ENCODE measurements at places on chromosomes 11 and 22.

DNA sequence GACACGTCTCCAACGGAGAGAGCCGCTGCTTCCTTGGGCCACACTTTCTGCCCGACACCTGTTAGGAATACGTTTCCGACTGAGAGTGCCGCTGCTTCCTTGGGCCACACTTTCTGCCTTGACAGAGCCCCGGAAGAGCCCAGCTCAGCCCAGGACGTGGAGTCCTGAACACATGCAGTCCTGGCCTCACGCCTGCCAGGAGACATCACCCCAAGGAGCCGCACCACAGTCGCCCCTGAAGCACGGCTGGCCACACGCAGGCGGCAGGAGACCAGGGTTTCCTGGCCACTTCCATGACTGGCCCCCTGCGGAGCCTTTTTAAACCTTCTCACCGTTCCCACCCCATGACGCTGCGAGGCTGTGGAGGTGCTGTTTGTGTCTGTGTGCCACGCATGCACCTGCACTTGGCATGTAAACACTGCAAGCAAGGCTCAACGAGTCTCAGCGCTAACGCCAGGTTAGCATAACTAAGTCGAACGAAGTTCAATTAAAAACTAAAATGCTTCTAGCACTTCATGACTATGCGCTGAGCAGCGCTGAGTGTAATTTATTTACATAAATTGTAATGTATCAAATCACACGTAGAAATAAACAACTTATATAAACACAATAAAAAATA, 8.8 kb downstream of the TOLLIP start:
- no peak for DNase-seq

GRCh38 chr11:108131993-108132392, 10.6 kb downstream of the ACAT1 start:
- DNase-seq, result no peak

DNA sequence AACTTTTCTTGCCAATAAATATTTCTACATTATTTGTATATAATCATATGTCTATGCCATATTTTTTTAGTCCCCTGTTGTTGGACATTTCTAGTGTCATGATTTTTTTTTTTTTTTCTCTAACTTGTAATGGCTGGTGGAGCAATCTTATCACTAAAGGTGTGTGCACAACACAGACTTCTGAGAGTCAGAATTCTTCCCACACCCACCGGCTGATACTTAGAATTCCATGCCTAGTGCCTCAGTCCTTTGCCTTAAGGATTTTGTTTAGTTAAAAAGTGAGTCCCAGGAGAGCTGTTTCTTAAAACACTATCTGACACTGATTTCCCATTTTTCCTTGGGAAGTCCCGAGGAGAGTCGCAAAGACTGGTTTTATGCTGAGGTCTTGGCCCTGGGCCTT, 87.7 kb upstream of the BARX2 start:
- no peak for DNase-seq

- DNase-seq, result no peak
Observed at GRCh38 chr11:7138051-7138450, 49.3 kb downstream of the RBMXL2 start.

DNA sequence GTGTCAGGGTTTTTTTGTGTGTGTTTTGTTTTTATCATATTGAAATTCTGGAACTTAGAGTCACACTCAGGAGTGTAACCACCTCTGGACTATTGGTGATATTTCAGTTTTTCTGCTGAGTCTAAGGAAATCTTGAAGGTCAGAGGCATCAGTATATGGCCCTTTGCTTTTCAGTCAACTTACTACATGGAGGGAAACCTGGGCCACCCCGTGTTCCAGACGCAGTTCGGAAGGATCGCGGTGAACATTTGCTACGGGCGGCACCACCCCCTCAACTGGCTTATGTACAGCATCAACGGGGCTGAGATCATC, 19.9 kb downstream of the UPB1 start:
- DNase-seq, result no peak

- DNase-seq, result no peak
Observed at GRCh38 chr22:17980638-17981051, 43.7 kb downstream of the MICAL3 start.

DNA sequence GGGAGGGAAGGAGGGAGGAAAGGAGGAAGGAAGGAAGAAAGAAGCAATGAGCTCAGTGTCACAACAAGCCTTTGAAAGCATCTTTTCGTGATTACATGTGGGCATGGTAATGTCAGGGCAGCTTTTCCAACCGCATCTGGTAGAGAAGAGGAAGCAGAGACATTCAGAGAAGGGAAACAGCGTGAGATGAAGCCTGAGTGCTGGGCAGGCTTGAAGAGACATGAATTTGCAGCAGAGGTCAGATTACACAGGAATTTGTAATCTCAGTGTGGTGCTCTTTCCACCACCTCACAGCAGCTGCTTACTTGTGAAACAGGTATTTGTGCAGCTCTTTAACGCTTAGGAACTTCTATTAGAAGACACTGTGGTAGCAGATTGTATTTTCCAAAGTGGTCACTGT, 289.5 kb upstream of the C11orf87 start:
- DNase-seq, result no peak

DNA sequence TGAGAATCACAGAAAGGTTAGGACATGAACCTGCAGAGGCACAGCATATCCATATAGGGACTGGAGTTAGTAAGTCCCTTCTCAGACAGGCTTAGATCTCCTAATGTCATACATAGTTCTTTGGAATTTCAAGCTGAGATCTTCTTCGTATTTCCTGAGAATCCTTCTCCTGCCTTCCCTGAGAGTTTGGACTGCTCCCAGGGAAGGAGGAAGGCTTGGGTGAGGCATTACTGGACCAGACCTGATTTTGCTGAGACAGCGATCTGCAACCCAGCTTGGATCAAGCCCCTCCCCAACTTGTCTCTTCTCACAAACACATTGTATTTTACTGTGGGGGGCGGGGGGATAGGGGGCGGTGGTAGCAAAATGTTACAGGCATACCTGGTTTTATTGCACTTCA, 108.5 kb downstream of the TSPAN18 start:
- DNase-seq, result no peak

GRCh38 chr22:31162015-31162765, 2.2 kb downstream of the RNF185 start:
- DNase-seq, result no peak

DNA sequence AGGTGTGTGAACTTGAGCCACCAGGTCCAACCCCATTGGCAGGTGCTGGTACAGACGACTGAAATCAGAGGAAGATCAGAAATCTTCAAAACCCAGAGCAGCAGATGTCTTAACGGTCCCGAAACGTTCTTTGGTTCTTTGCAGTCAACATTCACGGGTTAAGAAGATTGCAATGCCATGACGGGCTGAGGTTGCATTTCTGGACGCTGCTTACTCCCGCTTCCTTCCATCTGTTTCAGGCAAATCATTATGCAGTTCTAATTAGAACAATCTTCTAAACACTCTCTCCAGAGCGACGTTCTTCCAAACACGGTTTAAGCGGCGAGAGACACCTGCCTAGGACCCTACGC, 492 bp upstream of the LUZP2 start:
- DNase-seq, result no peak

DNA sequence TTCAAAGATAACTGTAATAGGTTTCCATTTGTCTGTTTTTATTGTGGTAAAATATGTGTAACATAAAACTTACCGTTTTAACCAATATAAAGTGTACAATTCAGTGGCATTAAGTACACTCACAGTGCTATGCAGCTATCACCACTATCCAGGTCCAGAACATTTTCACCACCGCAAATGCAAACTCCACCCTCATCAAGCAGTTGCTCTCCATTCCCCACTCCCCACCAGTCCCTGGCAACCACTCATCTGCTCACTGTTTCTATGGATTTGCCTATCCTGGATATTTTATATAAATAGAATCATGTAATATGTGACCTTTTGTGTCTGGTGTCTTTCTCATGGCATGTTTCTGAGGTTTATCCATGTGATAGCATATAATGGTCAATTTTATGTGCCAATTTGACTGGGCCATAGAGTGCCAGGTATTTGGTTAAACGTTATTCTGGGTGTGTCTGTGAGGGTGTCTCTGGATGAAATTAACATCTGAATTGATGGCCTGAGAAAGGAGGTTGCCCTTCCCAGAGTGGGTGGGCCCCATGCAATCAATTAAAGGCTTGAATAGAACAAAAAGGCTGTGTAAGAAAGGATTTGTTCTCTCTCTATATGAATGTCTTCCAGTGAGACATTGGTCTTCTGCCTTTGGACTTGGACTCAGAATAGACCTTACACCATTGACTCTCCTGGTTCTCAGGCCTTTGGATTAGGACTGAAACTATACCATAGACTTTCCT, 17.2 kb upstream of the SMCO4 start:
- DNase-seq, result no peak

DNA sequence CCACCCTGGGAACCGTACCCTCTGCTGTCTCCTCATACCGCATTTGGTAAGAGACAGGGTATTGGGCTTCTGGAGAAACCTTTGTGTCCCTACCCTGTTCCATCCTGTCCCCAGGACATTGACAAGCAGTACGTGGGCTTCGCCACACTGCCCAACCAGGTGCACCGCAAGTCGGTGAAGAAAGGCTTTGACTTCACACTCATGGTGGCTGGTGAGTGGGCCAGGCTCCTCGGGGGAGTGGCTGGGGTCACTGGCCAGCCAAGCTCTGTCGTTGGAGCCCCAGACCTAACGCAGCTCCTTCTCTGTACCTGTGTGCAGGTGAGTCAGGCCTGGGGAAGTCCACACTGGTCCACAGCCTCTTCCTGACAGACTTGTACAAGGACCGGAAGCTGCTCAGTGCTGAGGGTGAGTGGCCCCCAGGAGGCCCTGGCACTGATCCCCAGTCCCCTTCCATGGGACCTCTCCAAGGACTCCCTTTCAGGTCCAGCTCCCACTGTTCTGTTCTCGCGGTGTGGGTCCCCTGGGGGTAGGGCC, 3.8 kb upstream of the GP1BB start:
- DNase-seq, result no peak

DNA sequence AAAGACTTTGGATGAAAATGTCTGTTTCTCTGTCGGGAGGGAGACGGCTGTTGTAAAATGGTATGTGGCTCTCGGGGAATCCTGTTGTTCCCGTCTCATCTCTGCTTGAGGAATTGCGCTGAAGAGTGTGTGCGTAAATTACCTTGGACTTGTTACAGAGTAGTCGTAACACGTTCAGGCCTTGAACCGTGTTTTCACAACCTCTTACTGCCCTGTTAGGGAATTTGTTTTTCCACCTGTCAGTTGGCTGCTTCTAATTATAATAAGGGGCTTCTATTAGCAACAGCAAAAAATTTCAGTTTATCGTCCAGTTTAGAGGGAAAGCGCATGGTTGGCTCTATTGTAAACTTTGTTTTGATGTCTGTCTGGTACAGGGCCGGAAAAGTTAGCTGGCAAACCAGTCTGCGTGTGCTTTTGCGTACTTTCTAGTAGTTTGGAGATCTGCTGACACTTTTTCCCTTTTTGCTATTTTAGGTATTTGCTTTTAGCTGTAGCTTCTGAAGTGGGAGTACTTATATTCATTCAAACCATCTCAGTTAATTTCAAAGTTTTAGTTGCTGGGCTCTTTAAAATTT, 1.5 kb downstream of the HIPK3 start:
- no peak for DNase-seq

GRCh38 chr22:44583061-44583760, 85.2 kb upstream of the RTL6 start:
- no peak for DNase-seq

DNA sequence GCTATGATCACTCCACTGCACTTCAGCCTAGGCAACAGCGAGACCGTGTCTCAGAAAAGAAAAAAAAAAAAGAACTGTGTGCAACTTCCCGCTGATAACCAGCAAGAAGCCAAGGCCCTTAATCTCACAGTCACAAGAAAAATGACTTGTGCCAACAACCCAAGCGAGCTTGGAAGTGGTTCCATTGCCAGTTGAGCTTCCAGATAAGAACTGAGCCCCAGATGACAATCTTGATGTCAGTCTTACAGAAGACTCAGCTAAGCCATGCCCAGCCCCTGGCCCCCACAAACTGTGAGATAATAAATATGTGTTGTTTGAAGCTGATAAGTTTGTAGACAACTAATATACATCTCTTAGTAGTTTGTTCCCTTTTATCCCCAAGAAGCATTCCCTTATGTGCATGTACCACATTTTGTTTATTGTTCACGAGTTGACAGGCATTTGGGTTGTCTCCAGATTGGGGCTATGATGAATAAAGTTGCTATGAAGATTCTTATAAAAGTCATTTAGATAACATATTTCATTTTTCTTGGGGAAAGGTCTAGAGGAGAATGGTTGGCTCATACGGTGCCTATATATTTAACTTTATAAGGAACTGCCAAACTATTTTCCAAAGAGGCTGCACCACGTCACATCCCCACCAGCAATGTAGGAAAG, 85.9 kb downstream of the TIMP3 start:
- no peak for DNase-seq

- DNase-seq, result no peak
Observed at GRCh38 chr22:21857481-21857914, 9.9 kb downstream of the MAPK1 start.

DNA sequence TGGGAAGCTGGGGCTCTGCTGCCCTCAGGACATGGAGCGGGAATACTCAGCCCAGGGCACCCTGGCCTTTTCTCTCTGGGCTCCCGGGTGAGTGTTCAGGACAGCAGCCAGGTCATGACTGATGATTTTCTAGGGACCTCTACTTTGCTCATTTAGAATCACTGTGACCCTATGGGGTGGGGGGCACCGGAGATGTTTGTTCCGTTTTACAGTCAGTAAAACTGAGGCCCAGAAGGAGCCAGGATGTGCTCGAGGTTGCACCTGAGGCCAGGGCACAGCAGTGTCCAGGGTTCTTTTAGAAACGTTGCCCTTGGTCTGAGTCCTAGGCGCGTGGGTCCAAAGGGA, 48.1 kb downstream of the SMIM38 start:
- DNase-seq, result no peak

DNA sequence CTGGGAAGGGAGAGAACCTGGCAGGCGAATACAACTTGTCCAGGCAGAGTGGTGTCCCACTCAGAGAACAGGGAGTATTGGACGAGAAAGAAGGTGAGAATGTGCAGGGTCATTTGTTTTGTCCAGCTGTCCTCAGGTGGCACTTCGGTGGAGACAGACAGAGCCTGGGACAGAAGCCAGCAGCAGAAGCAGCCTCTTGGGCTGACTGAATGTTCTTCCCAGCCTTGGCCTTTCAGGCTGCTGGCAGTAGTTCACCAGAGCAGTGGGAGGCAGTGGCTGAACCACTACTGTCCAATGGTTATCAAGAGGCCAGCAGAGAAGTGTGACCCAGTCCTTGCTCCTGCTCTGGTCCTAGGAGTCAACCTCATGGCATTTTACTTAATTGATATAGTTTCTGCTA, 331.1 kb upstream of the NARS2 start:
- no peak for DNase-seq

DNA sequence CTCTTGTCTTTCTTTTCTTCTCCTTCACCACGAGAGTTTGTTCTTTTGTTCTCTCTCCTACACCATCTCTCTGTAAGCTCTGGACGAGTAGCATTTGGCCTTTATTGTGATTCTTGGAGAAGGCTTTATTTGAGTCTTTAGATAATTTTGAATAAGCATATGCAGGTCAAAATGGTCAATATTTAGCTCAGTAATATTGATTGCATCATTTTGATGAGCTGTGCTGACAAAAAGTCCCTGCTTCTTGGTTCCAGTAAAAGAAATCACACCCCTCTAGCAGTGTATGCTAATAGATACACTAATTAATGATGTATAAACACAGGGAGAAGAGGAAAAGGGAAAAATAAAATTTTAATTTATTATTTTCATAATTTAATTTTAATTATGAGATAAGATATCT, 25.8 kb upstream of the MUC15 start:
- no peak for DNase-seq

All from vagina (tissue), 2 donors.